ENCODE measurements at places on chromosomes 6 and 20. TPM values are rescaled to one million over a fixed set of nuclear protein-coding genes. Genes with fewer than 3 reads are reported as not detected.

The PDCD2 gene
- 101 TPM for total RNA-seq

GRCh38 chr6:81838724-81839426 is 86.4 kb upstream of the TENT5A start:
- H3K4me1 ChIP-seq, result peaks cover 5% of the 10 kb centered on the region
- H3K36me3 ChIP-seq, result no peaks in the 10 kb centered on the region
- no peak overlapping the region for H3K4me3 ChIP-seq

The NOX3 gene
- not detected for total RNA-seq

The DHX35 gene
- 8.3 TPM for total RNA-seq

- no peaks in the 10 kb centered on the region for H3K4me1 ChIP-seq
- DNase-seq, result no peak
- H3K27ac ChIP-seq, result no peak overlapping the region
- H3K4me3 ChIP-seq, result no peak overlapping the region
These were observed 185.5 kb downstream of the PREX1 start for GRCh38 chr20:48642105-48642880.

GRCh38 chr6:159762681-159763293 is 942 bp downstream of the ACAT2 start:
- no peaks in the 10 kb centered on the region for H3K27me3 ChIP-seq
- H3K27ac ChIP-seq, result peak overlapping the region; percentile 82
- peak; percentile 8 for DNase-seq
- peaks cover 99% of the 10 kb centered on the region for H3K36me3 ChIP-seq

The TSBP1 gene
- total RNA-seq, result not detected

- H3K27me3 ChIP-seq, result no peaks in the 10 kb centered on the region
- H3K27ac ChIP-seq, result no peak overlapping the region
- DNase-seq, result no peak
- peaks cover 11% of the 10 kb centered on the region for H3K36me3 ChIP-seq
These were observed 34.0 kb downstream of the TRERF1 start for GRCh38 chr6:42417641-42418112.

DNA sequence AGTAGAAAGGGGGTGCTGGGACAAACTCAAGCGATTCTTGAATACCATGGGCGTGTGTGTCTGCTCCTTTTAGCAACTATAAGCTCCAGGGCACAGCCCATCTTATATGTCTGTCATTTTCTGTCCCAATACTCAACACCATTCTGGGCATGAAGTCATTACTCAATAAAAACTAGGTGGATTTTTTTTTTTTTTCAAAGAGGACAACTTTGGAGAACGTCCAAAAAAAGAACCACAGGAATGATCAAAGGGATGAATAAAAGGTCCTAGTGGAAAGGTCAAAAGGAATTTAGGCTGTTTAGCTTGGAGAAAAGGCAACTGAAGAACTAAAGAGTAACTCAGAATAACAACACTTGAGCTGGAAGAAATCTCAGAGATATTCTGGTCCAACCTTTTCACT is 24.4 kb downstream of the UQCC1 start:
- peak; percentile 83 for DNase-seq
- no peaks in the 10 kb centered on the region for H3K27me3 ChIP-seq
- no peak overlapping the region for H3K4me3 ChIP-seq
- H3K4me1 ChIP-seq, result peaks cover 13% of the 10 kb centered on the region
- no peak overlapping the region for H3K27ac ChIP-seq
- H3K36me3 ChIP-seq, result peaks cover 59% of the 10 kb centered on the region

DNA sequence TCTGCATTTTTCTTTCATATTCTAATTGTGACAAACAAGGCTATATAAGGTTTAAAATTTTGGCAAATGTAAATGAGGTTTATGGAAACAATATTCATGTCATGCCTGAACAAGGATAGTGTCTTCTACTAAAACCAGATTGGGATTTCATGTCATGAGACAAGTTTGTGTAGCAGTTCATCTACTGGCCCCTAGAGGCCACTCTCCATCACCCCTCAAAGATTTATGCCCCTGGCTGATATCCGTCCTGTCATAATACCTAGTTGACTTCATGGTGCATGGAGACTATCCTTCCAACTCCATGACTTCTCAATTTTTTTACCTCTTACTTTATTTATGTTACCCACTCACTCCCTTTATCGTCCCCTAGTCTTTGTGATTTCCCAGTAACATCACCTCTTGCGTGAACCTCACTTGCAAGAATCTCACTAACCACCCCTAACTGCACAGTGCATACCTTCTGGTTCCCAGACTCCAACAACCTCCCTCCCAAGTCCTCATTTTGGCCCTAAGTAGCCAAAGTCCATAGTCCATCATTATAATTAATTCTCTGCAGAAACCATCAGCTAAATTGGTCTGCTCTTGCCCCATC is 179.8 kb downstream of the TASP1 start:
- no peak overlapping the region for H3K4me3 ChIP-seq
- no peak overlapping the region for H3K27ac ChIP-seq
- no peaks in the 10 kb centered on the region for H3K36me3 ChIP-seq
- DNase-seq, result peak; percentile 56
- H3K27me3 ChIP-seq, result no peaks in the 10 kb centered on the region

GRCh38 chr6:34695729-34696188 is 808 bp downstream of the ILRUN start:
- peaks cover 10% of the 10 kb centered on the region for H3K4me1 ChIP-seq
- H3K27me3 ChIP-seq, result no peaks in the 10 kb centered on the region
- peak overlapping the region; percentile 32 for H3K27ac ChIP-seq
- no peak for DNase-seq
- H3K36me3 ChIP-seq, result no peaks in the 10 kb centered on the region

The C2 gene
- not detected for total RNA-seq

- no peaks in the 10 kb centered on the region for H3K27me3 ChIP-seq
- no peak overlapping the region for H3K27ac ChIP-seq
These were observed 30.3 kb upstream of the MAS1 start for GRCh38 chr6:159860482-159860881.

DNA sequence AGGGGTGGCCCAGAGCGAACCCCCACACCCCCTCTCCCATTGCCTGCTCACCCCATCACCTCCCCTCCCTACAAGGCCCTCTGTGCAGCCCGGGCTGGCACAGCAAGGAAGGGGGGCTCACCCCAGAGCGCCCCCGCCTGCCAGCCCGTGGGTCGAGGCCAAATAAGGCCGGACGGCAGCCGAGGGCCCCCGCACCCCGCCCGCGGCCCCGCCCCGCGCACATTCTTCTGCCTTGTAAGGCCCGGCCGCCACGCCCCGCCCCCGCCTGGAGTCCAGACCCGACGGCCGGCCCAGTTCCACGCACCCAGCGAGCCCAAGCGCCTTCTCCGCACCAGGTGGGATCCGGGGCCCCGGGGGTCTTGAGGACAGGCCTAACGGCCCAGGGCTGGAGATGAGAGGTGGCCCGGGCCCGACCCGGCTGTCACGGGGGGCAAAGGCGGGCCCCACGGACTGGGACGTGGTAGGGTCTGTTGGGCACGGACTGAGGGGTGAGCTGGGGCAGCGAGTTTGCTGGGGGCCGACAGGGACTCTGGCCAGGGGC is at the start of gene MYL9:
TSS of gene MYL9 (plus strand) at position 293 of the 541 bp plus-strand sequence. CDS start 3,366 bp downstream, outside the sequence.
- peaks cover 8% of the 10 kb centered on the region for H3K4me1 ChIP-seq
- no peak within 1 kb of the TSS for H3K4me3 ChIP-seq
- DNase-seq, result peak; percentile 20
- peaks cover 8% of the 10 kb centered on the region for H3K36me3 ChIP-seq
- no peaks in the 10 kb centered on the region for H3K27me3 ChIP-seq

DNA sequence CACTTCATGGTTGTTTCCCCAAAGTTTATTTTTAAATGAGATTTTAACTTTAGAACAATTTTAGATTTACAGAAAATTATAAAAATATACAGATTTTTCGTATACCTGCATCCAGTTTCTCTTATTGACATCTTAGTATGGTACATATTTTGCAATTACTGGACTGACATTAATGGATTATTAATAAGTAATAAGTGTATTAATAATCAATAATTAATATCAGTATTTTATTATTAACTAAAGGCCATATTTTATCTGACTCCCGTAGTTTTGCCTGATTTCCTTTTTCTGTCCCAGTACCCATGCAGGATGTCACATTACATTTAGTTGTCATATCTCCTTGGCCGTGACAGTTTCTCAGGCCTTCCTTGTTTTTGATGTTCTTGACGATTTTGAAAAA is 307.0 kb downstream of the C6orf118 start:
- DNase-seq, result no peak
- no peak overlapping the region for H3K27ac ChIP-seq
- H3K4me1 ChIP-seq, result no peaks in the 10 kb centered on the region
- no peak overlapping the region for H3K4me3 ChIP-seq
